Stimulated activated CD8-positive, alpha-beta memory T cell treated with anti-CD3 and anti-CD28 coated beads, Interleukin-2, amount 100 ng/mL, for 48 hours (primary cell): ENCODE measurements at places on chromosomes 12 and 14.

DNA sequence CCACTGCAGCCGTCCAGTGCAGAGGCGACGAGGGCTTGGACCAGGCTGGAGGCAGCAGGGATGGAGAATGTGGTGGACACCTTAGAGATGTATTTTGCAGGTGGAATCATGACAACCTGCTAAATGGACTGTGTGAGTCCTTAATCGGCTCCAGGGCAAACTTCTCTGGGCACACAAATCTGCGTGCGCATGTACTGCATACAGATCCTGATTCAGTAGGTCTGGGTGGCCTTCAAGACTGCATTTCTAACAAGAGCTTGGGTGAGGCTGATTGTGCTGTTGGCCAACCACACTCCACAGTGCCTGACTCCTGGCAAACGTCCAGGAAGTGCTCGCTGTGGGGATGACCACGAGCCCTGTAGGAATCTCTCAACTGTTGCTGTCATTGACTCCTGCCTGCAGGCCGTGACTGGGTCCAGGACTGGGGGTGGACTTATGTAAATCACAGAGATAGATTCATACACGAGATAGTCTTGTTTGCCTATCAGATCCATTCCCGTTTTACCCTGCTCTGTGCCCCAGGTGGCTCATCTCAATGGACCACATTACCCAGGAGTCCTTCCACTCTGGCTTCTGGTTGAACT is 27.2 kb downstream of the JDP2 start:
- no peak for DNase-seq

DNA sequence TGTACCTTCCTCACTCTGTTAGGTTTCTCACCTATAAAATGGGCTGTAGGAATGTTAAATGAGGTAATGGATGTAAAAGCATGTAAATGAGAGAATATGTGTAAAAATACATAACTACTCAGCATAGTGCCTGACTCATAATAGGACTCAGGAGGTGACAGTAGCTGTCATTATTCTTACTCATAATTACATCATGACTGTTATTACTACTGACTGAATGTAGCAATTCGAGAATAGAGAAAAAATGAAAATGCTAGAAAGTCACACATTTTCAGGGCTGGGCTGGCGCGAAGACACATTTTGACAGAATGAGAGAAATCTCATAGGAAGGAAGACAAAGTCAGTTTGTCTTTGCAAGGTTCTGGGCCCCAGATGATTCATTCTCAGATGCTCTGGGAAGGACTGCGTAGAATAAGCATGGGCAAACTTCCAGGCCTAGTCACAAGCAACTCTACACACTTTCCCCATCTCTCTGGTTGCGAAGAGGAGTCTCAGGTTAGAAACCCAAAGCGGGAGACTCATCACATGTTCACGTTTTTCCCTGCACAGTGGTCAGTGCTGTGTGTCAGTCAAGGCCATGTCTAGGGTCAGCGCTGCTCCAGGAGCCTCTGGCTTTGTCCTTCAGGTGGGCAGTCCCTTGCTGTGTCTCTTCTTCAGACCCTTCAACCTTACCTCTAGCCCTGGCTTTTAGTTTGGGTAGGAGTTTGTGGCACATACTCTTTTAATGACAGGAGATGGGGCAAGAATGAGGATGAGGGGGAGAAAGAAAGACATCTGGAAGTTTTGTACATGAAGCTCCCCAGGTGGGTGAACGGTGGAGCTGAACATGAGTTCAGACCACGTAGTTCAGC is 8.4 kb downstream of the GPRC5A start:
- no peak for DNase-seq

- DNase-seq: no peak
Observed at GRCh38 chr14:71300566-71301330, 393.5 kb downstream of the PCNX1 start.

GRCh38 chr12:105171691-105172436 is 64.1 kb downstream of the APPL2 start:
- DNase-seq: no peak

GRCh38 chr12:3533703-3534386 is 42.8 kb downstream of the PRMT8 start:
- no peak for DNase-seq

- DNase-seq: no peak
Observed at GRCh38 chr12:104591257-104591885, 134.6 kb downstream of the CHST11 start.

DNA sequence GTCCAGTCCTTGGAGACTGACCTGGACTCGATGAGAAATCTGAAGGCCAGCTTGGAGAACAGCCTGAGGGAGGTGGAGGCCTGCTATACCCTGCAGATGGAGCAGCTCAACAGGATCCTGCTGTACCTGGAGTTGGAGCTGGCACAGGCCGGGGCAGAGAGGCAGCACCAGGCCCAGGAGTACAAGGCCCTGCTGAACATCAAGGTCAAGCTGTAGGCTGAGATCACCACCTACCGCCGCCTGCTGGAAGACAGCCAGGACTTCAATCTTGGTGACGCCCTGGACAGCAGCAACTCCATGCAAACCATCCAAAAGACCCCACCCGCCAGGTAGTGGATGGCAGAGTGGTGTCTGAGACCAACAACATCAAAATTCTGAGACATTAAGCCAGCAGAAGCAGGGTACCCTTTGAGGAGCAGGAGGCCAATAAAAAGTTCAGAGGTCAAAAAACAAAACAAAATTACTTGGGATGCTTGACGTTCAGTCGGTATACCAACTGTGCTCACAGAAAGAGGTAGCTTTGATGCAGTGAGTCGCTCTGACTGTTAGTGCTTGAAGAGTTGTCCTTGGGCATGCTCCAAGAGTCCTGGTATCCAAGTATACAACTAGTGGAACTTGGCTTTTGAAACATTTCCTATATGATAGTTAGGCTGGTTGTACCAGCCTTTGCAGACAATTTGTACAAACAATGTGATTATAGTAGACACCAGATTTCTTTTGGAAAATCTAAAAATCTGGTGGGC is 4.8 kb downstream of the MED6 start:
- no peak for DNase-seq
